ENCODE measurements at places on chromosomes 7 and 10.

DNA sequence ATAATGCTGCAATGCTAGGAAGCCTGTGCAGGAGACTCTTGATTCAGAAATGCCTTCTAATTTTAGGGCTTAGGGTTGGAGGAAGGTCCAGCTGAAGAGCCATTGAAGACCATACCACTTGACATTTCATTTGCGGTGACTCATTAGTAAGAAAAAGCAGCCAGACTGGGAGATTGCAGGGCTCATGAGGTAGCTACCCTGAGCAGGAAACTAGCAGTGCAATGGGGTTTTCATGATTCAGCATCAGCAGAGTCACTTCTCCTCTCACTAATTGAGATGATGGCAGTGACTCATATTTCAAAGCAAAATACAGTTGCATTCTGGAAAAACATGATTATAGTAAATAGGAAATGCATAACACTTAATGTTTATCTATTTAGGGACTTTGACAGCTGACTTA lies 434.1 kb downstream of the DNAJB9 start:
- no peak for DNase-seq

- DNase-seq, result no peak
These were observed 712 bp downstream of the ITPRIP start for GRCh38 chr10:104337521-104337984.

DNA sequence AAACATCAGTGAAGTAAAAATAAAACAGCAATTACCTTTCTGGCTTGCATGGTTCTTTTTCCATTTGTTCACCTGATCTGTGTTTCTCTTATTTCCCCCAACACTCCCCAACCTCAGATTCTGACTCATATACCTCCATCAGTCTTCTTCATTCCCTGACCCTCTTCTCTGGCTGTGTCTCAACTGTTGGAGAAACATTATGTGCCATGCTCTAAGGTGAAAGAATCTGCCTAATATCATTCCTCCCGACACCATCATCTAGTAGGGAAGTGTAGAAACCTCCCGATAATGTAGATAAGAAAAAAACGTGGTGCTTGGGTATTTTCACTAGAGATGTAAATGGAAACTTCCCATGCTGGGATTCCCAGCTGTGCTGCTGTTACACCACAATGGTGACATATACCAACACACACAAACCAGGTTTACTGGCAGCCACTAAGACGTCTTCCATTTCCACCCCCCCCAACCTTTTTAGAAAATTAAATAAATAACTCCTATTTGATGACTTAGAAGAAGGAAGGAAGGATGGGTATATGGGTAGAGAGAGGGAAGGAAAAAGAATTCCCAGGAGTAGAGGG lies 63.4 kb downstream of the OSBPL3 start:
- no peak for DNase-seq

DNA sequence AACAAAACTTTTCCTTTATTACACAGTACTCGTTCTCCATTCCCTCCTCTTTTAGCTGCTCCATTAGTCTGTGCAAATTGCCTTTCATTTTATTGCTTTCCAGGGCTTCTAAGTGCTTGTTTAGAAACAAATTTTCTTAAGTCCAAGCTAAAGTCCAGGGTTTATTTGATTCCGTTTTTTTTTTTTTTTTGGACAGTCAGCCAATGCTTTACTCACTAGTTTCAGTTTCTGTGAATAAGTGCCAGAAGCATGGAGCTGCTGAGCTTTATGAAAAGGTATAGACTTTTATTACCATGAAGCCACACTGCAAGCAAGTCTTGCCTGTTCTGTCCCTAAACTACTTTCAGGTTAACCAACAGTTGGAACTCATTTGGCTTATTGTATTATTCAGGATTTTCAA lies 455.0 kb downstream of the GFRA1 start:
- DNase-seq, result no peak

GRCh38 chr10:132891368-132891767 lies 51.0 kb downstream of the CFAP46 start:
- no peak for DNase-seq

DNA sequence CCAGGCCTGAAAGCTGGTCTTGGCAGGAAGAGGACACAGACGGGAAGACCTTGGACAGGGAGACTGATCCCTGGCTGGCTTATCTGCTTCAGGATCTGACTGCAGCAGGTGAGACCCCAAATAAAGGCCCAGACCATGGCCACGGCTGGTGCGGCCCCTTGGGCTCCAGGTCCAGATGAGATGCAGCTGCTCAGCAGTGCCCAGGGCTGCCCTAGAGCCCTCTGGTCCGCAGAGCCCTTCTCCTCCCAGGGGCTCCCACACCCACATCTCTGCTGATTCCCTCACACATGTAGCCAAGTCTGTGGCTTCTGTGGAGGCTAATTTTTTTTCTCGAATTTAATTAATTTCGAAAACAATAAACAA lies 46.3 kb downstream of the VIPR2 start:
- peak; percentile 48 for DNase-seq

DNA sequence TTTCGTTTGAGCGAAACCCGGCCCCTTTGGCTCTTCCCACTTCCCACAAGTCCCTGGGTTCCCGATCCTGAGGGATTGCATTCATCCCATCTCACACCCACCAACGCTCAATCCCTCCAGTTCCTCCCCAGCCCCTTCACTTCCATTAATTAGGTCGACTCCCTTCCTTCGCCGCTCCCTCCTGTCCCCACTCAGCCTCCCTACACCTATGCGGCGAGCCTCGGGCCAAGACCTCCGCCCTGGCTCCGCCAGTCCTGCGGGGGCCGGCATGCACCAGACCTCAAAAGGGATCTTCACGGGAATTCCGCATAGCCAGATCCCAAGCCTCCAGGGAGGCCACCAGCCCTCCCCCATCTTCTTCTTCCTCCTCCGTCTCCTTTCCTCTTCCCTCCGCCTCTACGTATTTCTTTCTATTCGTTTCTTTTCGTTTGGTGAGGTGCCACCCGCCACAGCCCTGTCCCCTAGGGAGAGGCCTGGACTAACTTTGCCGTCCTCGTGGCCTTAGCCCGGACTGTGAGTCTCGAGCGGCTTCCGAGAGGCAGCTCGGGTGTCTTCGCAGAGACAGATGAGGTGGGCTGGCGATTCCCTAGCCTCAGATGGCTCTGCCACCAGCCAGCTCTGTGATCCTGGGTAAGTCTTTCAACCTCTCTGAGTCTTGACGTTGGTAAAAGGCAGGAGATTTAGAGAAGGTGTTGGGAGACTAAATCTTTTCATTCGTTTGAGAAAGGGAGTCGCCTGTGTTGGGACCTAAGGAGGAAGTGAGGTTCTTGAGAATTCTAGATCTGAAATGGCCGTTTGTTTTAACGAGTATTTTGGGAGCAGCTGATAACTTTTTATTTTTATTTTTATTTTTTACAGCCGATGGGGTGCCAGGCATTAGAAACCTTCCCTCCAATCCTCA lies 8.1 kb upstream of the LBX1 start:
- no peak for DNase-seq

- no peak for DNase-seq
These were observed 121.9 kb upstream of the RAB18 start for GRCh38 chr10:27382176-27382575.

DNA sequence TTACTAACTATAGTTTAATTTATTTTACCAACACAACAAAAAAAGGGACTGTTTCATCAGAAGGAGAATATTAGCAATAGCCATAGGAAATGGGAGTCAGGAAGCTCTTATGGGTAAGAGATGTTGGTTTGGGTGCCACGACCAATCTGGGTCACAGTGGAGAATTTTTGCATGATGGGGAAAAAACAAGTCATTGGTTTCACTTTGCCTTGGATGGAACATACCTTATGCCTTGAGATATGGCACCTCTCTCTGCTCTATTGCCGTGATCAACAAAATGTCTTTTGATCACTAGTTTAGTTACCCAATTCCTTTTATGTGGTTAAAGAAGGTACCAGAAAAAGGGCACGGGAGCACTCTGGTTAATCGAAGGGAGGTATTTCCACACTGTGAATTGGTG lies 48.2 kb downstream of the PNLIPRP3 start:
- DNase-seq, result no peak

GRCh38 chr7:601036-601594 lies 81.5 kb upstream of the PDGFA start:
- no peak for DNase-seq

- no peak for DNase-seq
These were observed 90.7 kb upstream of the KIAA1217 start for GRCh38 chr10:24118246-24118645.

- DNase-seq, result no peak
These were observed 275.7 kb downstream of the XPNPEP1 start for GRCh38 chr10:109647627-109648026.

- no peak for DNase-seq
These were observed 588.0 kb downstream of the NRG3 start for GRCh38 chr10:82462910-82463551.

- peak; percentile 59 for DNase-seq
These were observed 119.5 kb upstream of the KLF6 start for GRCh38 chr10:3904419-3904960.

GRCh38 chr7:148607151-148607661 lies 16.6 kb downstream of the C7orf33 start:
- DNase-seq, result no peak

GRCh38 chr10:11685787-11686218 lies 56.4 kb upstream of the ECHDC3 start:
- no peak for DNase-seq

DNA sequence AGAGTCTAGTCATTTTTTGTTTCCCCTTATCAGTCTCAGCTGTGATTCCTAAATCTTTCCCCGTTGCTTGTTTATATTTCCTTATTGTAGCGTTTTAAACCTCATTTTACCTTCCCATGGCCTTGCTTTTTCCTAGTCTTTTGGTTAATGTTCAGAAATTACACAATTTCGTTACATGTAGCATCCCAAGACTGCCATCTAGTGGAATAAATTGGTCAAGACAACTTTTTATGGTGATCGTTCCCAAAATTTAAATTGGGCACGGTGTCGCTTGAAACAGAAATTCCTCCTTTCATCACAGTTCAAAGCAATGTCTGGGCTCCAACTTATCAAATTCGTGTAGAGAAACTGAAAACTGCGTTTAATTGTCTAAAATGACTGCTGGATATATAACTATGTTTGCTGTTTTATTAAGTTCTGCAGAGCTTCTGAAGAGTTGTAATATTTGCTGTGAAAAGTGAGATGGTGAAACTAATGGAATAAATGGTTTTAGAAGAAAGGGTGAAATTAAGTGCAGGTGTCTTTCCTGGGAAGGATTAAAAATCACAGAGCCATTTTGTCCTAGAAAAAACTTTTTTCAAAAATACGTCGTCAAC lies 370.2 kb downstream of the PHF14 start:
- DNase-seq, result no peak

DNA sequence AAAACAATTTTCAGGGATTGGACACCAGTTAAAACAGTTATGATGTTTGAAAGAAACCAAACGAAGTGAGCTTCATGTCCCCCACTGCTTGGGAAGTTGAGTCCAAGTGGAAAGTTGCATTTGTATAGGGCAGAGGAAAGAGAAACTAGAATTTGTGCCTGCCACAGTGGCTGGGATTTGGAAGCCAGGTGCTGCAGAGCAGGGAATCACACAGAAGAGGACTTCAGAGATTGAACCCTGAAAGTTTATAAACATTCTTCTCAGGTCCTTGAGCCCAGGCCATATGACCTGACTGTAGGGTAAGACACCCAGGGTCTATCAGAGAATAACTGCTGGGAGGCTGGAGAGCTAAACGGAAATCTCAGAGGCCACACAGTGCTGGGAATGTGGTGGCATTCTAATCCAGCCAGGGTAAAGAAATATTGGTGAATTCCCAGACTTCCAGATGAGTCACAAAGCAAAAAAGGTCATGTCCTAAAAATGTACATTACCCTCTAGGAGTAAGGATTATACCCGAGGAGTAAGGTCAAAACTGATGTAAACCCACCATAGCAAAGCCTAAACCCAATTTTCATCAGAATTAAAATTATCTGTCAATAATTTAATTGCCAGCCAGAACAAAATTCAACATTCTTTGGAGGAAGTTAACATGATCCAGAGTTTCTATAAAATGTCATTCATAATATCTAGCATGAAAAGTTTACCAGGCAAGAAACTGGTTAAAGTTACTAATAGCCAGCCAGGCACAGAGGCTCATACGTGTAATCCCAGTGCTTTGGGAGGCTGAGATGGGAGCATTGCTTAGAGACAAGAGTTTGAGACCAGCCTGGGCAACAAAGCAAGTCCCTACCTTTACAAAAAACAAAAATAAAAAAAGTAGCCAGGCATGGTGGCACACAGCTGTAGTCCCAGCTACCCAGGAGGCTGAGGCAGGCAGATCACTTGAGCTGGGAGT lies 31.2 kb downstream of the TOMM7 start:
- DNase-seq, result no peak

GRCh38 chr10:8061274-8062211 lies 7.1 kb downstream of the GATA3 start:
- DNase-seq, result no peak

DNA sequence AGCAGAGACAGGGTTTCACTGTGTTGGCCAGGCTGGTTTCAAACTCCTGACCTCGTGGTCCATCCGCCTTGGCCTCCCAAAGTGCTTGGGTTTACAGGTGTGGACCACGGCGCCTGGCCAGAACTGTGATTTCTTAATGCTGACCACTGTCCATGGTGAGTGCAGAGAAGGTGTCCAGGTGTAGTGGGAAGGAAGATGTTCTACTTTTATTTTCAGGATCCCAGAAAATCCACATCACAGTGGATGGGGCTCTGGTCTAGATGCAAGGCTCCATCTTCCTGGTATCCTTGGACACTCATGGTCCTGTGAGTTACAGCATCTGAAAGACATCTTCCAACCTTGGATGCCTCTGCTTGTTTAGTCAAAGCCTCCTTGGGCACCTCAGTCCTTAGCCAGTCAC lies 92.7 kb downstream of the CCDC3 start:
- no peak for DNase-seq

DNA sequence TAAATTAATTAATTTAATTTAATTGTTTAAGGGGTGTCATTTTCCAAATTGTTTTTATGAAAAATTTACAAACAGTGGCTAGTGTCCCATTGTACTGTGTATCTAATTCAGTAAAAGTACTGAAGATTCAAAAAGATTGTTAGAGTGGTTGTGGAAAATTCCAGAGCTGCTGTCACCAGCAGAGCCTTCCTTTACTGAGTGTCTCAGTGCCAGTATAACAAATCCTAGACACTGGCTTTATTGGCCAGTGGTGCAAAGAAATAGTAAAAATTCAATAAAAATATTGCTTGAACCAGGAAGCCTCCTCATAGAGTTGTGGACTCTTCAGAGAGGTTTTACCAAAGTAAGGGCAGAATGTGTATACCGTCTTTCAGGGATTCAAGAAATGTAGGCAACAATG lies 23.1 kb upstream of the HERPUD2 start:
- no peak for DNase-seq

DNA sequence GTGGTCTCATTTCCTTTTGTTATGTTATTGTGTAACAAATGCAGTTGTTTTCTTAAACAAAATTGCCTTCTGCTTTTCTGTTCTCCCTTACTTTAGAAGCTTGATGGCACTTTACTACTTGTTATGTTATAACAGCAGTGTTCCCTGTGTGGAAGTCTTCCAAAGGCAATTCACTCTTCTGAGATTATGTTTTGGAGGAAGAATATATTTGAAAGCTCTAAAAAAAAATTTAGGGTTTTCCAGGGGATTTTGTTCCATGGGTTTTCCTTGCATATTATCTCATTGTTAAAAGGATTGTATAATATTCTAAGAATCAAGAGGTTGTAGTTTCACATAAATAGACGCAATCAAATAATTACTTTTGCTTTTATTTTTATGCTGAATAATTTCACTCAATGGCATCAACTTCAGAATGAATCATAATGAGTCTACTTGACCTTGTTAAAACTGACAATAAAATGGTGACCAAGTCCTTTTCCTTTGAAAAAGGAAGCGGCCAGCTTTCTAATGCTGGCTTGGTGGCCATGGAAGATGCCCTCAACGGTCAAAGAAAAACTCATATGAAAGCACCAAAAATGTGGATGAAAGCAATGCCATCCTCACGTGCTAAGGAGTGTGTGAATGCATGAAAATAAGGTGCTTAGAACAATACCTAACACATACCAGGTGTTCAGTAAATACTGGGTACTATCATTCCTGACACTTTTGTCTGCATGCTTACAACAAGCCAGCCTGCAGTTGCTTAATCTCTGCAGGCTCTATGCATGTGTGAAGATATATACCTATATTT lies 92.4 kb upstream of the KLF6 start:
- no peak for DNase-seq
